Stimulated activated CD8-positive, alpha-beta memory T cell treated with anti-CD3 and anti-CD28 coated beads, Interleukin-7, amount 100 ng/mL, for 1 hour (primary cell): ENCODE measurements at places on chromosomes 11 and 22.
A peak's percentile ranks its signal among the peaks of the same experiment; 100 is the strongest.

- DNase-seq = no peak
Measured at GRCh38 chr11:11582011-11582701, 39.6 kb downstream of the GALNT18 start.

DNA sequence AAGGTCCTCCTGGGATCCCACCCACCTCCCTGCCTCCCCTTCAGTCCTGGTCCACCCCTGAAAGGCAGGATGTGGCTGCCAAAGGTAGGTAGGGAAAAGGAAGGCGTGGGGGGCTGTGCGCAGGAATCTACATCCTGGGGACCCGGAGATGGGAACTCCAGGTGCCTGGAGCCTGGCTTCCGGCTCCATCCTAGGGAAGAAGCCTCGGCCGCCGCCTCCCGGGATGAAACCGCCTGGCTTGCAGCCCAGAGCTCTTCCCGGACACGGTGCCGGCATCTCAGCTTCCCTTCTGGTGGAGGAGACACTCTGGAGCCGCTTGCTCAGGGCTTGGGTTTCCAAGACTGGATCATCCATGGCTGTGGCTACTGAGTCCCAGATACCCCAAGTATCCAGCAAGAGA, 33.3 kb upstream of the PDGFB start:
- DNase-seq = no peak

DNA sequence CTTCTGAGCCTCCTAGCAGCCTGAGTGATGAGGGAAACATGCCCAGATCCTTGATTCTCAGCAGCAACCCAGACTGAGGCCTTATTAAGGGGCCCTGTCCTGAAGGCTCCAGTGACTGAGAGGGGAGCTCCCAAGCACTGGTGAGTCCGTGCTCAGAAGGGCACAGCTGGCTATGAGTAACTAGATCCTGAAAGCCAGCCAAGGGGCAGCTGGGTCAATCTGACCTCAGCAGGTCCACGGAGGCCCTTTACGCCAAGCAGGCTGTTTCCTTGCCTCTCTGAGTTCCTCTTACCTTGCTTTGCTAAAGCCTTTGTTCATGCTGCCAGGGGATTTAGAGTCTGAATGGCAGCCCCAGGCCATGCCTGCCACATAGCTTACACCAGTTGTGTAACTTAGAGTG, 19.3 kb upstream of the MIEF1 start:
- no peak for DNase-seq

- DNase-seq = no peak
Measured at GRCh38 chr22:27834364-27835185, 33.0 kb upstream of the MN1 start.

- DNase-seq = no peak
Measured at GRCh38 chr11:72896431-72896830, 82.2 kb downstream of the ATG16L2 start.

DNA sequence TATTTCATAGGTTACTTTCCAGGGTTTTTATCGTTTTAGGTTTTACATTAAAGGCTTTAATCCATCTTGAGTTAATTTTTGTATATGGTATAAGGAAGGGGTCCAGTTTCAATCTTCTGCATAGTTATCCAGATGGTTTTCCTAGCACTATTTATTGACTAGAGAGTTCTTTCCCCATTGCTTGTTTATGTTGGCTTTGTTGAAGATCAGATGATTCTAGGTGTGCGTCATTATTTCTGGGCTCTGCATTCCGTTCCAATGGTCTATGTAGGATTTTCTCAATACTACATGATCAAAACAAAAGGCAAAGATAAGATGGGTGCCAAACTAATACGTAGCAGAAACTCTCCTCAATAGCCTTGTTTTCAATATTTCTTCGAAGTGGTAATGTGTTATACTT, 14.3 kb upstream of the RIC3 start:
- no peak for DNase-seq

GRCh38 chr11:1401656-1402221, 12.0 kb downstream of the BRSK2 start:
- no peak for DNase-seq

DNA sequence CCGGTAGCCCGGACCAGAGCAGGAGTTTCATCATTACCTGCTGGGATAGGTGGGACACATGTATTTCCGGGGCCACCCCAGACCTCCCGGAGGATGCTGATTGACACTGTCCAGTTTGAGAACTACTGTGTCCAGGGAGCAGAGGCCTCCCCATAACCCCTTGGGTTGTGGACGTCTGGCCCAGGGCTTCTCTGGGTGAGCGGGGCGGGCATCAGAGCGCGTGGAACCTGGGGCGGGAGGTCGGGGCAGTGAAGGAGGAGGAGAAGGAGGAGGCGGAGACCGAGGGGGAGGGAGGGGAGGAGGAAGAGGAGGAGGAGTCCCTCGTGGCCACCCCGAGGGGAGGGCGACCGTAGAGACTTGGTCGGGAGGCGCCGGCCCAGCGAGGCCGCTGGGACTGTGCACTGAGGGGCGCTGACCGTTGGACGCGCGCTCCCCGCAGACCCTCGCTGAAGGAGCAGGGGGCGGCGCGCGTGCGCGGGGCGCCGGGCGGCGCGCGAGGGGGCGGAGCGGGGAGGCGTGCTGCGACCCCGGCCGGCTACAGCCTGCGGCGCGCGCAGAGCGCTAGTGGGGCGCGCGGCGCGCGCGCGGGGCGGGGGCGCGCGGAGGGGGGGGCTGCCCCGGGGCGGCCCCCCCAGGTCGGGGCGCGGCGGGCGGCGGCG, at the start of gene GRK3:
Gene GRK3 (plus strand): TSS at position 356 of the 659 bp plus-strand sequence. CDS start 366 bp downstream, outside the sequence.
- DNase-seq = peak; percentile 25

DNA sequence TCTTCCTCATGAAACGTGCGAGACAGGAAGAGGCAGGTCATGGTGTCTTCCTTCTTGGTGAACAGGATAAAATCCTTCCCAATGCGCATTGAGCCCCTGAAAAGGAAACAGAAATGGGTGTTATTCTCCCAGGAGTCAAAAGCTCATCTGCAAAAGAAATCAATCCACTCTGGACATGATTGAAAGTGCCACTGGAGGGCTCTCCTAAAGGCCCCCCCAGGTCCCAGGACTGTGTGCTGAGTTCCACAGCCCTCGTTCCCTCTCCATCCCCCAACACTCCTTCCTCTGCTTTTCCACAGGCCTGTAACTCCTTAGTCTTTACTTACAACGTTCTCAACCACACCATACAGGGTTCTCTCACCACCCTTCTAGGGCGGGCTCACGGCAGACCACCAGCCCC, 22.2 kb downstream of the MORC2 start:
- DNase-seq = no peak

DNA sequence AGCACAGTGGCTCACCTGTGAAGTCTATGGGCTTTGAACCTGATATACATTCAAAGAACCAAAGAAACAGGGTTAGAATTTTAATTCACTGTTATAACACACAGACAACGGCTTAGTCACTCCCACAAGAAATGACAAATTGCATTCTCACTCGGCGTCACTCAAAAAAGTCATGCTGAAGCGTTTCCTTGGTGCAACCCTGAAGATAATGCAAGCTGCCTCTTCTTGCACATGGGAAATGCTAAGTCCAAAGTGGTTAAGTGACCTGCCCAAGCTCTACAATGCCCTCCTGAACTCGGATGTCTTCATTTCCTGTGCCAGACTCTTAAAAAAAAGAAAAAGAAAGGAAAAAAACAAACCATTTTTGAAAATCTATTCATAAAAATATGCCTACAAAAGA, 10.0 kb downstream of the LGR4 start:
- DNase-seq = no peak

DNA sequence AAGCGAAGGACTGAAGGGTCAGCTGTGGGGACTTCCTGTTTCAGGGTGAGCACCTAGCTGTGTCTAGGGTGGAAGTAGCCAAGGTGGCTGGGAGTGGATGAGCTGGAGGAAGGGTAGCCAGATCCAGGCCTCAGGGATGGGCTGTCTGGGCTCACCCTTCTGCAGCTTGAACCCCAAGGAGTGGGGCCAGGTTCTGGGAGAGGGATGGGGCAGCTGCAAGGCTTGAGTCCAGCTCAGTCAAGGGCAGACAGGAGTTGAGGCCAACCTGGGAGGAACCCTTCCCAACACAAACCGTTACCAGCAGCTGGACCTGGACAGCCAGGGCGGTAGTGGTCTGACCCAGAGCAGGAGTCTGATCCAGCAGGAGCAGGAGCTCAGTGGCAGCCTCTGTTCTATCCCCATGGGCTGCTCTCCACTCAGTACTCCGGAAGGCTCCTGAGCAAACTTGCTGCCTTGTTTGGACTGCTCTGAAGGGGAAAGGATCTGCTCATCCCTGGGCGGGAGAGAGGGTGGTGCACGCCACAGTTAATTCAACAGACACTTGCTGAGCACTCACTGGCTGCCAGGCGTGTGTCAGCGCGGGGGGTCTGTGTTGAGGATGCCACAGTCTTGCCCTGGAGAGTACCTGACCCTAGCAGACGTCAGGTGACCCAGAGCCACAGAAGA, 53.8 kb upstream of the THY1 start:
- DNase-seq = no peak

- no peak for DNase-seq
Measured at GRCh38 chr11:1087279-1087960, 12.7 kb downstream of the MUC2 start.

- DNase-seq = no peak
Measured at GRCh38 chr22:23089633-23090456, 19.5 kb downstream of the GNAZ start.

DNA sequence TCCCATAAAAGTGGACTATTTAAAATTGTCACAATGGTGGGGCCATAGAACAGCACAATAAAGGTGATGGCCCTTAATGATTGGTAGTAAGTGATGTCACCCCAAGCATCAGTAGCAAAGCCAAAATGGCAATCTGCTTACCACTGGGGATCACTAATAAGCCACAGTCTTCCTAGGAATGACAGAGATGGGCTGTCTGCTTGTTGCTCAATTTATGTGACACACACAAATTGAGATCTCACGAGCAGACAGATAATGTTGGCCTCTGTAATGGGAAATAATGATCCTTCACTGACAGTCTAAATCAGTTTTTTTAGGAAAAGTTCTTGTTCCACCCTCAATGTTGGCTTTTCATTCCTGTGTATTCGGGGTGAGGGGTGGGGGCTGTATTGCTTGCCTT, 515.1 kb downstream of the BRD1 start:
- DNase-seq = no peak

DNA sequence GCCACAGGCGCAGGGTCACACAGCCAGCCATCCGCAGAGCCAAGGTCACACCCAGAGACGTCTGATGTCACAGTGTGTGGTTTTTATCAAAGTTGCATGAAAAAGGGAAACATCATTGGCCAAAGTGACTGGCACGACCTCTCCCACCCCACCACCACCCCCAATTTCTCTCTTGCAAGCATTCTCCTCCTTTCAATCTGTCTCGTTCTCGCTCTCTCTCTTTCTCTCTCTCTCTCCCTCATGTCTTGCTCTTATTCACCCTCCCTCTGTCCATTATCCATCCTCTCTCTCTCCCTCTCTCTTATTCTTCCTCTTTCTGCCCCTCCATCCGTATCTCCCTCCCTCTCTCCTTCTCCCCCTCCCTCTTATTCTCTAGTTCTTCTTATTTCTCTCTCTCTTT, 40.6 kb downstream of the MN1 start:
- no peak for DNase-seq

GRCh38 chr22:43636086-43636485, 176.0 kb downstream of the EFCAB6 start:
- no peak for DNase-seq

DNA sequence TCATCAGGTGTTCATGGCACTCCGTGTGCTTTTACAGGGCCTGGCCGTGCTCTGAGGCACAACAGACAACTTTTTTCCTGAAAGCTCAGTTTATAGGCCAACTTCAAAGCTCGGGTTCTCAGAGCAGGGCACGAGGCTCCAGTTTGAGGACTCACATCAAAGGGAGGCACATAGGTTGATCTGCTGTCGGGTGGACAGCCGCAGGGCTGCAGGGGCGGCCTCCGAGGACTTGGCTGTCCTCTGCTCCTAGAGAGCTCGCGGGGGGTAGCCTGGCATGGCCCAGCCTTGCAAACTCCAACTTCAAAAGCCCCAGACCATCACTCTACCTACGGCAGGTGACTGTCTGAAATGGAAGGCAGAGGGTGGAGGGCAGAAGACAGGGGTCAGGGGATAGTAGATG, 31.6 kb downstream of the C11orf58 start:
- no peak for DNase-seq

DNA sequence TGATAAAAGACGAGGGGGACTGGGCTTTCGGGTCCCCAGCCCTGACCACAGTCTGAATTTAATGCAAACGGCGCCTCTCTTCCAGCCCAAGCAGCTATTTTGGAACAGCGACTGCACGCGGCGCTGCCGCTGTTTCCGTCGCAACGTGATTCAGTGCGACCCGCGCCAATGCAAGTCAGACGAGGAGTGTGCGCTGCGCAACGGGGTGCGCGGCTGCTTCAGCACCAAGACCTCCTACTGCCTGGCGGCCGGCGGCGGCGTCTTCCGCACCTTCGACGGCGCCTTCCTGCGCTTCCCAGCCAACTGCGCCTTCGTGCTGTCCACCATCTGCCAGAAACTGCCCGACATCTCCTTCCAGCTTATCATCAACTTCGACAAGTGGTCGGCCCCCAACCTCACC, 56.7 kb downstream of the TECTA start:
- DNase-seq = no peak

GRCh38 chr22:19176732-19177131, 1.8 kb downstream of the SLC25A1 start:
- no peak for DNase-seq

DNA sequence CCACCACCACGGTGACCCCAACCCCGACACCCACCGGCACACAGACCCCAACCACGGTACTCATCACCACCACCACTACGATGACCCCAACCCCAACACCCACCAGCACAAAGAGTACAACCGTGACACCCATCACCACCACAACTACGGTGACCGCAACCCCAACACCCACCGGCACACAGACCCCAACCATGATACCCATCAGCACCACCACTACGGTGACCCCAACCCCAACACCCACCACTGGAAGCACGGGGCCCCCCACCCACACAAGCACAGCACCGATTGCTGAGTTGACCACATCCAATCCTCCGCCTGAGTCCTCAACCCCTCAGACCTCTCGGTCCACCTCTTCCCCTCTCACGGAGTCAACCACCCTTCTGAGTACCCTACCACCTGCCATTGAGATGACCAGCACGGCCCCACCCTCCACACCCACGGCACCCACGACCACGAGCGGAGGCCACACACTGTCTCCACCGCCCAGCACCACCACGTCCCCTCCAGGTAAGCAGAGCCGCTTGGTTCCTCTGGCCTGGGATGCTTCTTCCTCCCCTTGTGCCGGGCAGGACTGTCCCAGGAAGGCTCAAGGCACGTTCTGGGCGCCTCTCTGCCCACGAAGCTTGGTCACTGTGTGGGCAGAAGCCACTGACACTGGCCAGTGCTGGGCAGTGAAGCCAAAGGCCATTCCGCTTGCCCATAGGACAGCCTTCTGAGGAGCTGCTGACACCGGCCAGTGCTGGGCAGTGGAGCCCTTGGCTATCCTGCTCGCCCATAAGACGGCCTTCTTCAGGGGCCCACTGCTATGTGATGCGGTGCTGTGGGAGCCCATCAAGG, 25.1 kb downstream of the MUC2 start:
- DNase-seq = no peak

DNA sequence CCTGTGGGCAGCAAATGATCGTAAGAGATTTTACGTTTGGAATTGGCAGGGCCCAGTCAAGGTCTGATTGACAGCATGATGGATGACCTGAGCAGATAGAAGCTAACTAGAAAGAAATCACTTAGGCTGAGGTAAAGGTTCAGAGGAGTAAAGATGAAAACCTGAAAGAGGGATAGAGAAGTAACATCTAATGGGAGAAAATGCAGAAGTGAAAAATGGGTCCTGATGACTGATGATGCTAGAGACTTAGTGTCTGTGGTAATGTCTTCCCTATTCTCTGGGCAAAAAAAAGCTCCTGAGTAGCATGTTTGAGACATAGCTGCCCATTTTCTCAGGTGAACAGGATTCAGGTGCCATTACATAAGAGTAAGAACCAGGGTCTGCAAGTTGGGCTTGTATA, 628.8 kb upstream of the ANO5 start:
- DNase-seq = no peak
